ENCODE measurements at places on chromosomes 2 and 18.

GRCh38 chr2:37894601-37895000, 30.5 kb upstream of the RMDN2 start:
- peak; percentile 39 for ATAC-seq

GRCh38 chr2:97699765-97700444, 13.5 kb upstream of the ZAP70 start:
- ATAC-seq: peak; percentile 72

GRCh38 chr18:72119082-72119481, 425.1 kb downstream of the CBLN2 start:
- ATAC-seq: no peak

DNA sequence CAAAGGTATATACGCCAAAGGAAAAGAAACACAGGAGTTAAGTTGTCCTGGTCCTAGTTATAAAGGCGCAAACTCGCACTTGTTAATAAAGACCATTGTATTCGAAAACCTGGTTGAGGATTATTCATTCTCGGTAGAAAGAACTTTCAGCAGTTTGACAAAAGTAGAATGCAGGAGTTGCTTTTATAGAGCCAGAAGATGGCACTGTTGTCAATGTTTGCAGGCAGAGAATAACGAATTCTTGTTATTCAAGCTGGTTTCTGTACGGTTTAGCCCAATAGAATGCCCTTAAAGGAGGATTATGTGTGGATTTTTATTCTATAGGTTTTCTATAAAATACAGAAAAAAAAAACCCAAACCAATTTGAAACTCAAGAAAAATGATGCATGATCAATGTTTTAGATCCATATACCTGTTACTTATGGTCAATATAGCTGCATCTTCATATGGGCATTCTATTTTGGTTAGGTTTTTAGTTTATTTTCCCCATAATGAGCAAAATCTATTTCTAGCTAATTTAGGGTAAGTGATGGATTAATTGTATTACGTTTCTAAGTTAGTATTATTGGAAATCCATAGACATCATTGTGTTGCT, 510.3 kb downstream of the PLCL1 start:
- ATAC-seq: no peak

GRCh38 chr2:237194081-237194480, 108.4 kb downstream of the COPS8 start:
- no peak for ATAC-seq

DNA sequence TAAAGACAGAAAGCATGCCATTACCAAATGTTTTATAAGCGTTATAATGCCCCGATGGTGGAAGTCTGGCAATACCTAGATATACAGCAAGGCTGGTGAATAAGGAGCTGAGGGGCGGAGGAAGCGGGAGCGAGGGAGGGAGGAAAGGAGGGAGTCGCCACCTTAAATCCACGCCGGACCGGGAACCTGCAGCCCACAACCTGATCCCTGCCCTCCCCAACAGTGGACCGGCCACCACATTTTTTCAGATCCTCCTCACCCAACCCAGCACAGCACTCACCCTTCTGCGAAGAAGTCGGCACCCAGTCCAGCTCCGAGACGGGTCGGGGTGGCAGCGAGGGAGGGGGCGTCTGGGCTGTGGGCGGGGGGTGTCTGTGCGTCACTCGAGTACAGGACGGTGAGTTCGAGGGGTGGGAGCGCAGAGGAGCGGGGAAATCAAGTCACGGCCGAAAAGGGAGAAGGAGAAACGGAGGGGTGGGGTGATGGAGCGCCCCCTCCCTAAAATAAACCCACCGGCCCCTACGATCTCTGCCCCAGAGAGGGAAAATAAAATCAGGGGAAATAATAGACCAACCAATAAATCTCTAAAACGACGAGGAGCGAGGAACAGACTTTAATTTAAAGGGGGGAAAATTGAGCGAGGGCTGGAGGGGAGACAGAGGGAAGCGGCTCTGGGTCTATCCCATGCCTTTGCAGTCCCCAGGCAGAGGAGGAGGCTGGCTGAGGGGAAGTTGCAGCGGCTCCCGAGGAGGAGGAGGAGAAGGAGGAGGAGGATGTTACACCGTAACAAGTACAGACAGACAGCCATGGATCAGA, 96.5 kb upstream of the SERTAD2 start:
- no peak for ATAC-seq

DNA sequence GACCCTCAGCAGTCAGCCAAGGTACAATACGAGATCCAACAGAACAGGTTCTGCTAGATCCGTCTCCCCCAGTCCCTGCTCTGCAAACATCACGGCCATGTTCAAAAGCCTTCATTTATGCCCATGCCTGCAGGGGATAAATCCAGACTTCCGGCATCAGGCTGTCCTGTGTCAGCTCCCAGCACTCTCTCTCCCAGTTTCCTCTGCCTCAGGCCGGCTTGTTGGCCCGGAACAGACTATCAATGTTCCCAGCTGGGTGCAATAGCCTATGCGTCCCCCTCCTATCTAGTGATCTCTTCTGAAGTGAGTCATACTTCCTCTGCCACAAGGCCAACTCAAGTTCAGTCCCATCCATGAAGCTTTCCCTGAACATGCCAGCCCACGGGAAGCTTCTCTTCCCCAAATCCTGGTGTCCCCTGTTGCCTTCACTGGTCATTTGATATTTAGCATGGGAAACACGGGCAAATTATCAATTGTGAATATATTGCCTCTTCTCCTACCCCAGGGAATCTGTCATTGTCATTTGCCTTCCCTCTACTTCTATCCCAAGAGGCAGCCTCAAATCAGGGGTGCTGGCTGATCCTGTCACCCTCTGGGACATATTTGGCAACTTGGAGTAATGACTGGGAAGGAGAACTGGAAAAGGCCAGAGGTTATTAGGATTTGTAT, 51.1 kb downstream of the CAPN13 start:
- ATAC-seq: no peak

- ATAC-seq: no peak
Measured at GRCh38 chr2:135093670-135094330, 41.7 kb downstream of the RAB3GAP1 start.

DNA sequence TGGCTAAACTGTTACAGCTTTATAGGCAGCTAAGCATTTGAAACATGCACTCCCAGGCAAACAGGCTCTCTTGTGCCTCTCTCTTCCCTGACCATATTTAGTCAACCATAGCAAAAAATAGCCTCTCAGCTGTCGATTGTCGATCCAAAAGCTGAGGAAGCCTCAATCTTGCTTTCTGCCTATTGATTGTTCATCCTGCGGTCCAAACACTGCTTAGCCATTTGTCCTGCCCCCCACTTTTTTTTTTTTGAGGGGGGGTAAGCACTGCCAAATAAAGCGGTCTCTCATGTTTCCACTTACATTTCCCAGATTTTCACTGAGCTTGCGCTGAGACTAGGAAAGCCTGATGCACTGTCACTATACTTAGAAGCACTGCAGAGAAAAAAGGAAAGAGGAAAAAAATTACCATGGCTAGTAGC, 90.8 kb downstream of the MIB1 start:
- no peak for ATAC-seq

GRCh38 chr18:47577520-47577919, 326.1 kb upstream of the SKOR2 start:
- no peak for ATAC-seq

DNA sequence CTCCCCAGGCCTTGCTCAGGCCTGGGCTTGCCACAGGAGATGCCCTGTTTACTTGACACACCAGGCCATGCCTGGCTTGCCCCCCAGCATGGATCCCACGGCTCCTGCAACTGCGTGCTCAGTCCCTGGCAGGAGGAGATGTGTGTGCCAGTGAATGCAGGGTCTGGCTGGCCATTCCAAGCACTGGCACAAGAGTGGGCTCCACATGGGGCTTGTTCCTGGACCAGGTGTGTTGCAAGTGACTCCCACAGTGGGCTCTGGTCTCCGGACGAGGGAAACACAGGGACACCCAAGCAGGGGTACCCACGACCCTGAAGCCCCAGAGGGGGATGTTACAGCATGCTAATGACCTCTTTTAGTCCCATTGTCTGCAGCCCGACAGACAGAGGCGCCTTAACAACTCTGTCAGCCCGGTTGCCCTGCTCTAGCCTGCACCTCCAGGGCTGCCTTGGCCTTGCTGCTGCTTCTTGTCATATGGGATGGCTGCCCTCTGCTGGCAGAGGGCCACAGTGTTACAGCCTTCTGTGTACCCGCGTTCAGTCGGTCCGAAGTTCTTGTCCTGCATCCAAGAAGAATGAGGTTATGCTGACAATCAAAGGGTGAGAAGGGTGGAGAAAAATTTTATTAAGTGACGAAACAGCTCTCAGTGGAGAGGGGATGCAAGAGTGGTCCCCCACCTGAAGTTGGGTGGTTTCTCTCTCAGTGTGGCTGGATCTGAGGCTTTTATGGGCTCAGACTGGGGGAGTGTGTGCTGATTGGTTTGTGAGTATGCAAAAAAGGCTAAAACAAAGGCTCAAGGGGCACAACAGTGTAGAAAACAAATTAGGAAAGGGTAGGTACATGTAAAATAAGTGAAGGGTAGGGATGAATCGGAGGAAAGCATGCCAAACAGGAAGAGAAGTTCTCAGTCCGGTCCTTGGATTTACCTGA, 180.4 kb downstream of the MBD5 start:
- peak; percentile 38 for ATAC-seq

DNA sequence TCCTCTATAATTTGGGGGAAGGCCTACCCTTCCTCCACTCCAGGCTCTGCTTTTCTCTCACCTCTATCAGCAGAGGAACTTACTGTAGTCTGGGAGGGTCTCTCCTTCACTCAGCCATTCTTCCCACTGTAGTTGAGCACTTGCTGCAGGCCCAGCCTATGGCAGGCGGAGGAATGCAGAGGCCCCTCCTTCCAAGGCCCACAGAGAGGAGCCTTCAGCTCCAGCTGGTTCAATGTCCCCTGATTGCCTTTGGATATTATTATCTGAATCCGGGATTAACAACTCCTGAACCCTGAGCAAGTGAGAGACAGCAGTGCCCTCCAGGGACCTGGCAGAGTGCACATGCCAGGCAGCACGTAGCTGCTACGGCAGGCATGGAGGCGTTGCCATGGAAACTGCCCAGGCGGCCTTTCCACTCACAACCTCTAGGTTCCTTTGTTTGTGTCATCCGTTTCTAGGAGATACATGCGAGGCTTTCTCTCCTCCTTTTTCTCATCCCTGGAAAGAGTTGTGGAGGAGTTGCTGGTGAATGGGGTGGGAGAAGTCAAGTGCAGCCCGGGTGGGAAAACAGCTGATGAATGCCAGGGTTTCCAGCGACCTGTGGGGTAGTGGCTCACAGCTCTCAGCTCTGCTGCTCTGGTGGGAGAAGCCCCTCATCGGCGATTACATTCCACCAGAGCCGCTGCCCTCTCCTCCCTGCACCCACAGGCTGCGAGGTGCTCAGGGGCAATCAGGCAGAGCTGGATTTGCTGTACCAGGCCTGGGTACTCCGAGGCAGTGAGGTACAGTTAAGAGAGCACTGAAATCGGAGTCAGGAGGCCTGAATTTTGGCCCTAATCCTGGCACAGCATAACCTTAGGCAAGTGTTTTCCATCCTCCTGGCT, 55.3 kb upstream of the HK2 start:
- ATAC-seq: no peak

DNA sequence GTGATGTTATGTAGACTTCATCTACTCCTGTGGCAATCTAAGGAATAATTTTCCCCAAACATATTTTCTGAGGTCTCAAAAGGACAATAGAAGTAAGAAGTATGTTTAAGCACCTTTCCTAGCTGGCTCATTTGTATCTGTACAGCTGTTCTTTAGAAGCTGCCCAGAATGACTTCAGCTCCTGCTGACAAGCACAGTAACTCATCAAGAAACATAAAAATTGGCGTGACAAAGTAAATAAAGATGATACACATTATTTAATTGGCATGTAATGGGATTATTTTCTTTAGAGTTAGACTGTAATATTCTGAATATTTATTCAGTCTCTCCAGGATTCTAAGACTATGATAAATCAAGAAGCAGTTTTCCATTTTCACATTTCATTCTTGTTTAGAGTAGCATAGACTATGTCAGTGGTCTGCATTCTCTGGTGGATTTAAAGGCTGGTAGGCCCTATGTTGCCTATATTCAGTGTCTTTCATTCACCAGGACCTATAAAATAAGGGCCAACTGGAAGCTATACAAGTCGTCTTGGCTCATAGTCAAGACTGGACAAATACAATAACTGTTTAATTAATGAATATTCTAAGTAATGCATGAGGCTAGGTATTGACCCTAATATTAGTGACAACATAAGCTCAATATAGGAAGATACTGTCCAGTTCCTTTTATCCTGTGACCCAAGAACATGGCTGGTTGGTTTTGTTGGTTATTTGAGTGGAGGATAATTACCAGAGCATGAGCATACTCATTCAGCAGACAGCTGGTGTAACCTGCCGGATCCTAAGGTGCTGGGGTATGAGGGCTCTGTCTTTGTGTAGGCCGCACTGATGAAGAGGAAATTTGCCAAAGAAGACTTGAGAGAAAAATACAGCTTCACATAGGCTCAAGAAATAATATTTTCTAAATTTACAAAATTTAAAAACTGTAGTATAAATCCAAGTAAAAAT, 107.0 kb downstream of the PDE1A start:
- ATAC-seq: no peak

- no peak for ATAC-seq
Measured at GRCh38 chr18:10235661-10235952, 218.8 kb upstream of the APCDD1 start.

DNA sequence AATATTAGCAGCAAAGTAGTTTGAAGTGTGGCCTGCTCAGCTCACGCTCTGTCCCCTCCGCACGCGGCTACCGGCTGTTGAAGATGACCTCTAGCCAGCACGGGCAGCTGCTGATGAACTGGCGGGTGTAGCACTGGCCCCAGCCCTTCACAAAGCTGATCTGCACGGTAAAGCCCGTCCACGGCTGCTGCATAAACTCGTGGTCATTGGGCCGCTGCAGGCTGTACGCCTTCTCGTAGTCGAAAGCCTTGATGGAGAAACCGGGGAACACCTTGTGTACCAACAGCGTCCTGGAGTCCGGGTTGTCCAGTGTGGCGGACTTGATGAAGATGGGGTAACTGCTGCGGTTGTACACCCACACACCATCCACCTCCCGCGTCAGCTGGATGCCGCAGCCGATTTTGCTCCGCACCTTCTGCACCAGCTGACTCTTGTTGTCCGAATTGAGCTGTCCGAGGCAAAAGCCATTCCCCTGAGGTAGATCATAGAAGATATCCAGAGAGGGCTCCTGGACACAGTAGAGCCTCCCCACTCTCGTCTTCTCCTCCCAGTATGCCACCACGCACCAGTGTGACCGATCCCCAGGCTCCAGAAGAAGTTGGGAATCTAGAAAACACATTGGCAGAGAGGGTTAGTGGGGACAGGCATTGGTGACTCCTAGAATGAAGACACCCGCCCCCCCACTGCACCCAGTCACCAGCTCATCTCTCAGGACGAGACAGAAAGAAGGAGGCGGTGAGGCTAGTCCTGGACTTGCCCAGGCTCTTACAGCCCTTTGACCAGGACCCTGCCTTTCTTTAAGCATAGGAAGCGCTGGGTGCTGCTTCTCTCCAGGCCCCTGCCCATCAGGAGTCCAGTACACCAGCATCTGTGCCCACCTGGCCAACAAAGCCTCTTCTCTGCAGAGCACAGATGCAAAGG, 29.2 kb downstream of the SMAD7 start:
- ATAC-seq: no peak

DNA sequence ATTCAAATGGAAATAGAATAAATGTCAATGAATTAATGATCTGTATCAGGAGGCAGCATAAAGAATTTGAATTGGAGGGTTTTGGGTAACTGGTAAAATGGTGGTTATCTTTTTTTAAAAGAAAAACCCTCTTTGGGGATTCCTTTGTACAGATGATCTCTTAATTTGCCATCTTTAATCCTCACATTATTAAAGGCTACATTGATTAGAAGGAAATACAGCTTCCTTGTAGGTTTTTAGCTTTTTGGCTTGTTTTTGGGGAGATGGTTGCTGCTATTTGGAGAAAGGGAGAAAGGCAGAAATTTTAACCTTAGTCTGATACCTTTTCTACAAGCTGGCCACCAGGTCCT, 600 bp upstream of the MAPRE2 start:
- ATAC-seq: no peak
